ENCODE measurements at places on chromosomes 6 and 20.

DNA sequence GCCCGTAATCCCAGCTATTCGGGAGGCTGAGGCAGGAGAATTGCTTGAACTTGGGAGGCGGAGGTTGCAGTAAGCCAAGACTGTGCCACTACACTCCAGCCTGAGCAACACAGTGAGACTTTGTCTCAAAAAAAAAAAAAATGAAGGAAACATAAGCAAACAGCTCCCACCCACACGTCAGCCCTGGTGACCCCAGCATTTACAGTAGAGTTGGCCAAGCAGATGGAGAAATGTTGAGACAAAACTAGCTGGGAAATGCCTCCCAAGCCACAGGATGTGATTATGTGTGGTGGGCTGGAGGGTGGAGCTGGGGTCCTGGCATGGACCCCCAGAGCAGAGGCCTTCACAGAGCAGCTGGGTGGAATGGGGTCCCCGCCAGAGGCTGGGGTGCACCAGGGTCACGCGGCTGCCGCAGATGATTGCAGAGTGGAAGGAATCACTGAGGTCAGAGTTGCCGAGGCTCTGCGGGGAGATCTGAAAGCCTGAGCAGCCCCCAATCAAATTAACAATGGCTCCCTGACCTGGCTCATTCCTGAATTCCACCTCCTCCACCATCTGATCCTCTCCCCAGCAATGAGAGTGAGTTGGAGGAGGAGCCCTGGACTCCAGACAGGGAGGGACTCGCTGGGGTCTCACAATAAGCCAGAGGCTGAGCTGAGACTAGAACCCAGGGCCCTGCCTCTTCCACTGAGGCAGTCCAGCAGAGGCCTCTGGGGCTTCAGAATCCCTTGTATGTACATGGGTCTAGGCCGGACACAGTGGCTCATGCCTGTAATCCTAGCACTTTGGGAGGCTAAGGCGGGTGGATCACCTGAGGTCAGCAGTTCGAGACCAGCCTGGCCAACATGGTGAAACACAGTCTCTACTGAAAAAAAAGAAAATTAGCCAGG, 34.7 kb upstream of the TGM2 start:
- no peak for DNase-seq

DNA sequence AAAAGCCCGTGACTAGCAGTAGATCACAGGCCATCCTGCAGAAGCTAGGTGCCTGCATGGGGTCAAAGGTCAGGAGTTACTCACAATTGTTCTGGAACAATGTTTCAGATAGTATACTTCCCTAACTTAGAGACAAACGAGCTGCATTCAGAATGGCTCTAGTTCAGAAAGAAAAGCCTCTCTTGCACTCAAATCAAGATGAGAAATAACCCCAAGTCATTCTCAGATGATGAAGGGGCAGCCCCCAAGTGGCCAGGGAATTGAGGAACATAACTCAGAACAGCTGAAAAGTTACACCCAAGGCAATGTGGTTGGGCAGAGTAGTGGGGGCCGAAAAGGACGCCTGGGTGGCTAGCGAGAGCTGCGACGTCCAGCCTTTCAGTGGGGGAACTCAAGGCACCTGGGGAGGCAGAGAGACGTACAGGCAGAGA, 27.8 kb downstream of the FYN start:
- peak; percentile 35 for DNase-seq

DNA sequence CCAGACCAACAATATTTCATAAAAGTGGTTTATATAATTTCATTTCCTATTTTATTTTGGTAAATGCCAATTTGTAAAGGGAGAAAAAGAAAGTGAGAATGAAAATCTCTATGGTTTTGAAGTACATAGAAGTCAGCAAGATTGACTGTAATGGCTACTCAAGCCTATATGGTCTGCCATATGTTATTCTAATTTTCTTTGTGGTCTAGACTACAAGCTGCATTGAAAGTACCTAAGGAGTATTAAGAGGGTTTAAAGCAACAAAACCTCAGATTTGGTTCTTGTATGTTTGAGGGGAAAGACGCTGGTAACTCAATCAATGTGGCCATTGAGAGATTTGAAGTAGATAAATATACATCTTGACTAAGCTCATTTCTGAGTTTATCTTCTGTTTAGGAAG, 193.5 kb upstream of the EYA4 start:
- no peak for DNase-seq

DNA sequence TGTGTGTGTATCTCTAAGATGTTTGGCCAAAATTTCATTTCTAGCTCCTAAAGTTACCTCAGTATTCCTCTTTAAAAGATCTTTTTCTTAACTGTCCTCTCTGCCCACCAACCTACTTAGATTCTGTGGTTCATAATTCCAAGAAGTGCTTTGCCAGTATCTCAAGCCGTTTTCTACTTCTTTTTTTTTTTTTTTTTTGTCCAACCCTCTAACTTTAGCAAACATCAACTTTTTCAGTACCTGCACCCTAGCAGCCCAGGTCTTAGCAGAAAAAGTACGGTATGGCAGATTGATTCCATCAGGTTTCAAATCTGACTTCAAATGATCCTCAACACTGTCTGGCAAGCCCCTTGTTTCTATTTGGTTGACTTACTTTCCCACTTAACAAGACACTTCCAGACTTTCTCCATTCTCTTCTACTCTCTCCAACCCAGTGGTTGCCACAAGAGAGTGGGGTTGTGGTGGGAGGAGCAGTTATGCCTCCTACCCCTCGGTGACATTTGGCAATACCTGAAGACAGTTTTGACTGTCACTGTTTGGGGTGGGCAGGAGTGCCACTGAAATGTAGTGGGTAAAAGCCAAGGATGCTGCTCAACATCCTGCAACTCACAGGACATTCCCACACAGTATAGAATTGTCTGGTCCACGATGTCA, 10.8 kb upstream of the MAN1A1 start:
- no peak for DNase-seq

All from activated B cell treated with CpG ODN at 0.5 μM for 24 hours (primary cell).